Left cardiac atrium (tissue), 4 donors: ENCODE measurements at places on chromosomes 16 and 17.

GRCh38 chr16:57472665-57473060, 10.2 kb downstream of the POLR2C start:
- DNase-seq: no peak

GRCh38 chr17:51739245-51739886, 419.1 kb downstream of the CA10 start:
- no peak for DNase-seq

DNA sequence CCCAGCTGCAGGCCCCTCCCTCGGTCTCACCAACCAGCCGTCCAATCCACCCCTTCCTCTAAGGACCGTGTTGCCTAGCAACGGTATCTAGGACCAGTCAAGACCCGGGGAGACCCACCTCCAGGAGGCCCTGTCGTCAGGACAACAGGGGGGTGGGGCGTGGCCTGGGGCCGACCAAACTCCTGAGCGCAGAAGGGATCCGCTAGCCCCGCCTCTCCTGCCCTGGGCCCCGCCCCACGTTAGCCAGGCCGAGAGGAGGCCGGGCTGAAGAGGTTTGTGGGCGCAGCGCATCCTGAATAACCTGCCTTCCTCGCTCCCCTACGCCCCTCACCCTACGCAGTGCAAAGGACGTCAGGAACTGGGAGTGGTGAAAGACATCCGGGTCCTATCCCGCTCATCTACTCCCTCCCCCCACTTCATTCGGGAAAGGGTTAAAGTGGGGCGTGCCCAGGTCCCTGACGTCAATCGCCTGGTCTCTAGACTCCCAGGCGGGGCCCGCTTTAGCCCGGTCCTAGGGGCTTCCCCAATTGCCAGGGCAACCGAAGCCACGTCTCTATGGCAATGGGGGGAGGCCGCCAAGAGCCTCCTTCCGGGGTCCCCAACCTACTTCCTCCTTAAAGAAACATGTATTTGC, 14.7 kb downstream of the DLG4 start:
- DNase-seq: peak; percentile 92

DNA sequence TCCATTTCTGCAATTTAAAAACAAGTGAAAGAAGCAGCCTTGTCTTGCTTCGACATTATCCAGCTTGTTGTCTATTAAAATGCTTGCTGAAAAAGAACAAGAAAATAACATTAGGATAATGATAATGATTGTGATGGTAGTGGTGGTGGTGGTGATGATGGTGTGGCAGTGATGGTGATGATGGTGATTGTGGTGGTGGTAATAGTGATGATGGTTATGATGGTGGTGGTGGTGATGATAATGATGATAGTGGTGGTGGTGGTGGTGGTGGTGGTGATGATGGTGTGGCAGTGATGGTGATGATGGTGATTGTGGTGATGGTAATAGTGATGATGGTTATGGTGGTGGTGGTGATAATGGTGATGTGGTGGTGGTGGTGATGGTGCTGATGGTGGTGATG, 41.5 kb downstream of the C17orf67 start:
- DNase-seq: no peak

GRCh38 chr17:14228903-14229302, 7.8 kb downstream of the CDRT15 start:
- no peak for DNase-seq

DNA sequence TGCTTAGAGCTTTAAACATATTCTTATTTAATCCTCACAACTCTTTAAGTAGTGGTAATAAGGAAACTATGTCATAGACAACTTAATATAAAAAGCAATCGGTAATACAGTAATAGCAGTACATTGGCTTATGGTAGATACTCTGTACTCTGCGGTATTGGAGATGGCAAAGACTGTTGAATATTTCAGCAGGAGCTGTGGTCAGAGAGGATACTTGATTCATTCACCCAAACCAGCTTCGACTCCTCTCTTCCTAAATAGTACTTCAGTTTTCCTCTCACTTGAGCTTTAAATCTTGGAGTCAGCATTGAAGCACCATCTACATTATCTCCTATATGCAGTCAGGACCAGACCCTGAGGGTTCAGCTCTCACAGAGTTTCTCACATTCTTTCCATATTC, 169.3 kb downstream of the CYB561 start:
- no peak for DNase-seq

- DNase-seq: no peak
These were observed 1153.7 kb upstream of the GOT2 start for GRCh38 chr16:59887856-59888255.

- DNase-seq: no peak
These were observed 110.7 kb upstream of the IRX3 start for GRCh38 chr16:54397190-54397835.

DNA sequence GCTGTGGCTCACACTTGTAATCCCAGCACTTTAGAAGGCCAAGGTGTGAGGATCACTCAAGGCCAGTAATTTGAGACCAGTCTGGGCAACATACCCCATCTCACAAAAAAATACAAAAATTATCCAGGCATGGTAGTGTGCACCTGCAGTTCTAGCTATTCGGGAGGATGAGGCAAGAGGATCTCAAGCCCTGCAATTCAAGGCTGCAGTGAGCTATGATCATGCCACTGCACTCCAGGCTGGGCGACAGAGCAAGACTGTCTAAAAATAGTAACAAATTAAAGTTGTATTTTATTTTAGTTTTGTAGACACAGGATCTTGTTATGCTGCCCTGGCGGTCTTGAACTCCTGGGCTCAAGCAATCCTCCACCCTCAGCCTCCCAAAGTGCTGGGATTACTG, 18.2 kb downstream of the USP31 start:
- no peak for DNase-seq

GRCh38 chr17:78766225-78766624, 15.8 kb downstream of the CYTH1 start:
- DNase-seq: no peak

- DNase-seq: no peak
These were observed 172.5 kb downstream of the GRIN2A start for GRCh38 chr16:10009684-10010083.

DNA sequence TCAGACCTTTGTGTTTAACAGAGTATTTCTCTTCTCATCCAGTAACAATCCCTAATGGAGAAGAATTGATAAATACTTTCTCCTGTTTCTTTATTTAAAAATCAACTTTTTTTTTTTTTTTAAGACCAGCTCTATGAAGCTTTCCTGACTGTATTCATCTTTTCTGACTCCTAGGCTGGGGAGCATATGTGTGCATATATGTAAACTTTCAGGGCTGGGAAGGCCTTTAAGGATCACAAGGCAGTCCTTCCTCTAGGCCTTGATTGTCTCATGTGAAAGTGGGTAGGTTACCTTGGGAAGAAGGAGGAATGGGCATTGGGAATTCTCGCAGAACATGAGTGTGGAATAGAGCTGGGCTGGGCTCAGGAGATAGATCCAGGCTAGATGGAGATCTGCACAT, 292.9 kb upstream of the SALL1 start:
- DNase-seq: no peak

- DNase-seq: peak; percentile 90
These were observed 2.9 kb downstream of the RNF213 start for GRCh38 chr17:80263253-80264204.

- DNase-seq: no peak
These were observed 45.6 kb downstream of the METRNL start for GRCh38 chr17:83124871-83125514.

DNA sequence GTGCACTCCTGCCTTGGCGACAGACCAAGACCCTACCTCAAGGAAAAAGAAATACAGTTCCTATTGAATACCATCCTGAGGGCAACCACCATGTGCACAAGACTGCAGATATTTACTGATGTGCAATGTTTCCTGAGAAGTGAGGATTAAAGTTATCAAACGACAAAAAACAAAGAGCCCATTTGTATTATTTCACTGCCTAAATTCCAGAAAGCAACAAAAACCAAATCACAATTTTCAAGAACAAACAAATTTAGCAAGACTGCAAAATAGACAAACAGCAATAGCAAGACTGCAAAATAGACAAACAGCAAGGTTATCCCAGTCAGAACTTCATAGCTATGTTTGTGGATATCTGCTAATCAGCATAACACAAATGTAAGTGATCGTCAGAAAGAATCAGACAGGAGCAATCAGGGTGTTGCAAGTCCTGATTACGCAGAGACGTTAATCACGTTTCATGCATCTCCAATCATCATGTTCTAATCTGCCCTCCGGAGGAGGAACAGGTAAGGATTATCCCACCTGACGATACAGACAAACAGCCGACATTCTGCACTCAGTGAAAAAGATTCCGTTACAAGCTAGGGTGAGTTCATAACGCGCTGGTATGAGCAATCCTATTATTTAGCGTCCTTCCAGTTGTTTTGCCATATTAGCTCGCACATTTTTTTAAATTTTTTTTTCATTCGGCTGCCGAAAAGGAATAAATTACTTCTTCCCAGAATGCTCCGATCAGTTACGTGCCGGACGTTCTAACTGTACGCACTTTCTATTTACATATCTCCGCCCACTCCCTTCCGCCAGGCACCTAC, 2.9 kb downstream of the TMEM107 start:
- DNase-seq: peak; percentile 78

GRCh38 chr17:30021708-30022317, 80.4 kb downstream of the EFCAB5 start:
- peak; percentile 20 for DNase-seq

DNA sequence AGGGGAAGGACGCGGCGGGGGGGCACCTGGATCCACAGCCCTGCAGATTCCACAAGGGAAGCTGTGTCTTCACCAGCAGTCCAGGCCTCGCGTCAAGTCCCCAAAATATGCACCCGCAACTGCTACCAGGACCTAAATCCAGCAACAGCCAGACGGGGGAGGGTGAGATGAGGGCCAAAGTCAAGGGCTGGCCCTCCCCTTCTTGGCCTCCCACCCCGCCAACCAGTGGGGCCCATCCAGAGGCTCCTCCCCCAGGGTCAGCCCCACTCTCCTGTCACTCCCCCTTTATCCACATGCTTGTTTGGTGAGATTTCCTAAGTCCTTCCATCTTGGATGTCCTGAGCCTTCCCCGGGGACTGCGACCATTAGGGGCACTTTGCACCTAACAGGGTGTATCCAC, 138.7 kb downstream of the ENGASE start:
- DNase-seq: no peak

DNA sequence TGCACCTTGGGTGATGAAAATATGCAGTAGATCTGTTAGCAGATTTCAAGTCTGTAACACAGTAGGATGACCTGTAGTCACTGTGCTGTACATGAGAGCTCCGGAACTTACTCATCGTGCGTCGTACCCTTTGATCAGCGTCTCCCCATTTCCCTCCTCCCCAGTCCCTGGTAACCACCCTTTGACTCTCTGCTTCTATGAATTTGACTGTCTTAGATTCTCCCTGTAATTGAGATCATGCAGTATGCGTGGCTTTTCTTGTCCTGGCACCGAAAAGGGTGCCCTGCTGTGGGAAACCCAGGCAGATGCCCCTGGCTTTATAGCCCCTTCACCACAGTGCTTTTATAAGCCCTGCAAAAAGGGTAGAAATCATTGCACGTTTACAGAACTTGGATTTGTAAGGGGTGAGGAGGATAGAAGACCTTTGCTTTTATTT, 20.5 kb downstream of the CLEC16A start:
- no peak for DNase-seq
